ENCODE measurements at places on chromosomes 7 and 10.

DNA sequence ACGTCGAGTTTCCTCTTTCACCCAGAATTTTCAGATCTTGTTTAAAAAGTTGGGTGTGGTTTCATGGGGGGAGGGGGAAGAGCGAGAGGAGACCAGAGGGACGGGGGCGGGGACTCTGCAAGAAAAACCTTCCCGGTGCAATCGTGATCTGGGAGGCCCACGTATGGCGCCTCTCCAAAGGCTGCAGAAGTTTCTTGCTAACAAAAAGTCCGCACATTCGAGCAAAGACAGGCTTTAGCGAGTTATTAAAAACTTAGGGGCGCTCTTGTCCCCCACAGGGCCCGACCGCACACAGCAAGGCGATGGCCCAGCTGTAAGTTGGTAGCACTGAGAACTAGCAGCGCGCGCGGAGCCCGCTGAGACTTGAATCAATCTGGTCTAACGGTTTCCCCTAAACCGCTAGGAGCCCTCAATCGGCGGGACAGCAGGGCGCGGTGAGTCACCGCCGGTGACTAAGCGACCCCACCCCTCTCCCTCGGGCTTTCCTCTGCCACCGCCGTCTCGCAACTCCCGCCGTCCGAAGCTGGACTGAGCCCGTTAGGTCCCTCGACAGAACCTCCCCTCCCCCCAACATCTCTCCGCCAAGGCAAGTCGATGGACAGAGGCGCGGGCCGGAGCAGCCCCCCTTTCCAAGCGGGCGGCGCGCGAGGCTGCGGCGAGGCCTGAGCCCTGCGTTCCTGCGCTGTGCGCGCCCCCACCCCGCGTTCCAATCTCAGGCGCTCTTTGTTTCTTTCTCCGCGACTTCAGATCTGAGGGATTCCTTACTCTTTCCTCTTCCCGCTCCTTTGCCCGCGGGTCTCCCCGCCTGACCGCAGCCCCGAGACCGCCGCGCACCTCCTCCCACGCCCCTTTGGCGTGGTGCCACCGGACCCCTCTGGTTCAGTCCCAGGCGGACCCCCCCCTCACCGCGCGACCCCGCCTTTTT is at the start of gene VIM:
Gene VIM (plus strand): TSS at position 151 of the 925 bp plus-strand sequence. CDS start 1,182 bp downstream, outside the sequence.
- peak; percentile 94 for DNase-seq

GRCh38 chr10:22825841-22826240 is 102.0 kb upstream of the ARMC3 start:
- no peak for DNase-seq

GRCh38 chr7:4861227-4861626 is 603 bp downstream of the PAPOLB start:
- no peak for DNase-seq

DNA sequence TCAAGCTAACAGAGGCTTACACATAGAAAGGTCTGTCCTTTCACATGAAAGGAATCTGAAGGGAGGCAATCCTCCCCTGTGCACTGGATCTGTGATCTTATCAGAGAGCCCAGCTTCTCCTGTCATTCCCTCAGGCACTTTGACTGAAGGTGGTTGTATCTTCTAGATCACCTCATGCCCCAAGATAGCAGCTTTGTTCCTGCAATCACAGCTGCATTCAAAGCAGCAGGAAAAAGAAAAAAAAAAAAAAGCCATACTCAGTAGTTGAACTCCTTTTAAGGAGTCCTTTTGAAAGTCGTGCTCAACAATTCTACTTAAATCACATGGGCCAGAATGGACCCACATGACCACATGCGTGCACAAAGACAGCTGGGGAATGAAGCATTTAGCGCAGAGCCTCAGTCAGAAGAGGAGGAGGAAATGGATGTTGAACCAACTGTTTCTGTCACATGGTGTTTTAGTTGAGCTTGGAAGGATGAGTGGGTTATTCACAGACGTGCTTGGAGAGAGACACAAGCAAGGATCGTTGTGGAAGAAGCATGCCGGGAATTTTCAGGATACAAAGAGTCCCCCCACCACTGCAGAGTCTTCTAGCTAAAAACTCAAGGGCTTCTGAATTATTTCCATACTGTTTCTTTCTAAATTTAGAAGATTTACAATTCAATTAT is 13.0 kb upstream of the PFKP start:
- no peak for DNase-seq

DNA sequence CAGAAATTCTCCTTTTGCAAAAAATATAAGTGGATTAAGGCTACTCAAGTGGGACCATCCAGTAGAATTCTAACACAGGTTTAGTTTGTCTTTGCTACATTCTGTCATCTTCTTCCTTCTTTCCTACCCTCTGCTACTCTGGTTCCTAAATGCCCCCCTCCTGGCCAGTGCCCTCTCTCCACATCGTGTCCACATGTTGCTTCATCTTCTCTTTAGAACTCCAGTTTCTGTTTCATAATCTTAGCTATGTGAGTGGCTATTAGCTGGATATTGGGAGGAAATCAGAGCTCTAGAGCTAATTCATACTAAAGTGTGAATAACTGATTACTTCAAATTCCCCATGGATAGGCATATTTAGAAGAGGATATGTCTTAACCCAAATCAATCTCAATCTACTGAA is 528.5 kb downstream of the LRMDA start:
- no peak for DNase-seq

GRCh38 chr10:26446258-26446657 is 8.1 kb downstream of the APBB1IP start:
- no peak for DNase-seq

- no peak for DNase-seq
Observed at GRCh38 chr7:36430881-36431280, 41.2 kb downstream of the ANLN start.

- DNase-seq, result no peak
Observed at GRCh38 chr10:123798856-123799255, 92.8 kb downstream of the CPXM2 start.

GRCh38 chr7:150981644-150982043 is 3.5 kb upstream of the KCNH2 start:
- DNase-seq, result no peak

- DNase-seq, result no peak
Observed at GRCh38 chr10:98339799-98340198, 71.8 kb upstream of the LOXL4 start.

DNA sequence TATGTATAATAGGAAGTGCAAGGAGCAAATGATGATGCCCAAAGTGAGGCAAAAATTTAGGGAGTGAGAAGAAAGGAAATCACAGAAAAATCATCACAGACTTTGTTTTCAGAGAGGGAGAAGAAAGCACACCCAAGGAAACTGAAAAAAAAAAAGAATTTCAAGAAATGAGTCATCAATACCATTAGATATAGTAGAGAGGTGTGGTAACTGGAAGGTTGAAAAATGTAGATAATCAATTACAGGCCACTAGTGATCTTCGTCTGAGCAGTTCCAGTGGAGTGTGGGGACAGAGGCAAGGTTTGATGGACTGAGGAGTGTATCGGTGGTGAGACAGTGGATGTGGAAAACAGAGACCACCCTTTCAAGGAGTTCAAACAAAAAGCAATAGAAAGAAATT is 31.7 kb downstream of the ASB4 start:
- no peak for DNase-seq

DNA sequence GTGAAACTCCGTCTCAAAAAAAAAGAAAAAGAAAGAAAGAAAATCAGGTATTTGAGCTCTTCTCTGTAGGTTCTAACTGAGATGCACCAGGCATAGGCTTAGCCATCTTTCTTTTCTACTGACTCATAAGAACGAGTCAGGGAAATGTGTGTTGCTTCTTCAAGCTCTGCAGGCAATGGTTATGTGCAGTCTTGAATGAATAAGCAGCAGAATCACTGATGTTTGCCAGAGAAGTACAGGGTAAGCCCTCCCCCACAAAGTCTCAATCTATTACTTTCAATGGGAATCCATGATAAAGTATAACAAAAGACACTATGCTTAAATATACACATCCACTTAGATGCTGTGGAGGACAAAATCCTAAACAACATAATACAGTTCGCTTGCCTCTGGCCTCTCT is 239.2 kb downstream of the PARD3 start:
- peak; percentile 23 for DNase-seq

- DNase-seq, result no peak
Observed at GRCh38 chr10:82089327-82089726, 214.3 kb downstream of the NRG3 start.

DNA sequence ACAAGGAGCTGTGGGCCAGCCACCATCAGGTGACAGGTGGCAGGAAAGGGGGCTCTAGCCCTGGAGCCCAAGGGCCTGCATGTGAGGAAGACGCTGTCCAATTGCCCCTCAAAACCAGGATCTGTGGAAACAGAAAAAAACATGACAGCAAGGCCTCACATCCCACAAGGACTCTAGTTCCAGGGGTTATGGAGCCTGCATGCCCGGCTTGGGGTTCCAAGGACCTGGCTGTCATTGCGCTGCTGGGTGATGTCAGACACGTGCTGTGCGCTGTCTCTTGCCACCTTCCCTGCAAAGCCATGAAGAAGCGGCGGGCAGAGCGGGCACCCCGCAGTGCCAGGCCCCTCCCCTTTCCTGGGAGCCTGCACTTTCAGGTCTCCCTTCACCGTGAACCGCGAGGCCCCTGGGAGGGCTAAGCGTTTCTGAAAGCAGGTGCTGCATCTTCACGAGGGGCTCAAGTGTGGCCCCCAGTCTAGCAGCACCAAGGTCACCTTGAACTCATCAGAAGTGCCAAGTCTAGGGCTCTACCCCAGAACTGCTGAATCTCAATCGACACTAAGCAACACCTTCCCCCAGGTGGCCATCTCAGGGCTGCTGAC is 15.1 kb upstream of the CRYGN start:
- no peak for DNase-seq

DNA sequence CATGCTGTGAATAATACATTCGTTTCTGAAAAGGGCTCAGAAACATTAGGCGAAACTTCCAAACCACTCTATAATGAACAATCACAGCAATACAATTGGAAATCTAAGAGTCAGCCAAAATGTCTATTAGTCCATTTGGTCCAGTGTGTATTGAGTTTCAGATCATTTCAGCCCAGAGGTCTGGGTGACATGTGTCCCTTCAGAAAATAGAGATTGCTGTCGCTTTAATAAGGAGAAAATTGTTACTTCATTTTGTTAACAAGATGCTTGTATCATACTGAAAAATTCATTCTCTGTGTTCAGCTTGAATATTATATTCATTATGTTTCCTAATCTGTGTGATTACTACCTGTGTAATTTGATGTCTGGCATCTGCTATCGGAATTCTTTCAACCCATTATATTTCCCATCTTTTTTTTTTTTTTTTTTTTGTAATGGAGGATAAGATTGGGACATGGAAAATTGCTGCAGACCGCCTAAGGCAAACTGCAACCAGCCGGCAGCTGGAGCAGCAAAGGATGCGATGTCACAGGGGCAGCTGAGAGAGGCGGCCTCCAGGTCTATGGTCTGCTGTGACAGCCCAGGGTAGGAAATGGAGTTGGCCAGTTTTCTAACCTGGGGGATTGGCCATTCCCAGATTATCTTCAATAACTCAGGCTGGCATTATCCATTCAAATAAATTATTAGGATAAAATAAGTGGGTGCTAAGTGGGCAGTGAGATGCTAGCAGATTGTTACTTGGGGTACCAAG is 170.9 kb upstream of the NPVF start:
- no peak for DNase-seq

DNA sequence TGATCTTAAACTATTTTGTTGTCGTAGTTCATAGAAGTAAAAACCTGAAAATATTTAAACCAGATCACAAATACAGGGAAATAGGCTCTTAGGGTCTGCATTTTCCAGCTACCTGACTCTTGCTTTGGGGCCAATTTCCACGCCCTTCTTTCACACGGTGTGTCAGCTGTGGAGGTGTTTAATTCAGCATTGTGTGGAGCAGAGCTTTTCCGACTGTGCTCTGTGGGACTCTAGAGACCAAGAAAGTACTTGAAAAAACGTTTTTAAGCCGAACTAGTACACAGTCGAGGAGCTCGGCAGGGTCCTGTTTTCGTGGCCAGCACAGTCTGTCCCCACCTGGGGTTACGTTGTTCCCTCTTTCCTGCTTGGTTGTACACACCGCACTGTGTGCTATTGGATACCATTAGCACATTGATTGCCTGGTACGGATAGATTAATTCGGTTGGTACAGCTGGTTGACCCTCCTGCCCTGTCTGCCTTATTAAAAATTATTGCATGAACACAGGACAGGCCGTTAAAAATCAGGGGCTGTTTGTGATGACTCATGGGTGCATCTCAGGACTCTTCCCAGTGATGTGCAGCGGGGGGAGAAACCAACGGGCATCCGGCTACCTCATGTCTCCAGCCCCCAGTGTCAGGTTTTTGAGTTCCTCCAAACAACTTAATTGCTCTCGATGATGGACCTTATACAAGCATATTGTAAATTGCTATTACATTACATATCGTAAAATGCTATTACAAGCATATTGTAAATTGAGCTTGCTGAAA is 80.7 kb upstream of the BTBD16 start:
- no peak for DNase-seq

DNA sequence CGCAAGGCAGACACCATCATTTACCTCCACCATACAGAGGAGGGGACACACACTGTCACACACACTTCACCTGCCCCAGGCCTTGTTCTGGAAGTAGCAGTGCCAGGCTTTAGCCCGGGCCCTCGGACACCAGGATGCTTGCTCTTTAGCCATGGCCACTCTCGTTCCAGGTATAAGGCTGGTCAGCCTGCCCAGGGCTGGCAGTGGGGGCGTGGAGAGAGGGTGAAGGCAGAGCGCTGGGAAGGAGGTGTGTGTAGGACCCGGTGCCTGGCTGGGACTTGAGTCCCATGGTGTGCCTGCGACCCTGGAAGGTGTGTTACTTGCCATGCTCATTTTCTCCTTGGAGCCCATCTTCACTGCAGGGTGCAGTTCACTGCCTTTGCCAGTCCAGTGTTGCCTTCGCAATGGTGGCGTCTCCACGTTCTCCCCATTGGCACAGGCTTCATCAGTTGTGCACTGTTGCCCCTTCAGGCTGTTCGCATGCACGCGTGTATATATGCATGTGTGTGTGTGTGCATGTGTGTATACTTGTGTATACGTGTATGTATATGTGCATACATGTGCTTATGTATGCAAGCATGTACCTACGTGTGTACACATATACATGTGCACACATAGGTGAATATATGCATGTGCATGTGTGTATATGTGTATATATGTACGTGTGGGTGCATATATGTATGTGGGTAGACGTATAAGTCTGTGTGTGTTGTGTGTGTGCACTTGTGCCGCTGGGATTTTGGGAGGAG is 153.4 kb downstream of the CAMK1D start:
- no peak for DNase-seq

- peak; percentile 38 for DNase-seq
Observed at GRCh38 chr7:151838861-151839381, 38.0 kb downstream of the PRKAG2 start.

Measured in umbilical cord (tissue), 2 donors.